ENCODE measurements at places on chromosomes 5 and 9.
A peak's percentile ranks its signal among the peaks of the same experiment; 100 is the strongest.

- DNase-seq = no peak
These were observed 172.7 kb downstream of the GADD45G start for GRCh38 chr9:89777544-89777943.

GRCh38 chr5:2006193-2006970, 123.7 kb upstream of the IRX4 start:
- no peak for DNase-seq

DNA sequence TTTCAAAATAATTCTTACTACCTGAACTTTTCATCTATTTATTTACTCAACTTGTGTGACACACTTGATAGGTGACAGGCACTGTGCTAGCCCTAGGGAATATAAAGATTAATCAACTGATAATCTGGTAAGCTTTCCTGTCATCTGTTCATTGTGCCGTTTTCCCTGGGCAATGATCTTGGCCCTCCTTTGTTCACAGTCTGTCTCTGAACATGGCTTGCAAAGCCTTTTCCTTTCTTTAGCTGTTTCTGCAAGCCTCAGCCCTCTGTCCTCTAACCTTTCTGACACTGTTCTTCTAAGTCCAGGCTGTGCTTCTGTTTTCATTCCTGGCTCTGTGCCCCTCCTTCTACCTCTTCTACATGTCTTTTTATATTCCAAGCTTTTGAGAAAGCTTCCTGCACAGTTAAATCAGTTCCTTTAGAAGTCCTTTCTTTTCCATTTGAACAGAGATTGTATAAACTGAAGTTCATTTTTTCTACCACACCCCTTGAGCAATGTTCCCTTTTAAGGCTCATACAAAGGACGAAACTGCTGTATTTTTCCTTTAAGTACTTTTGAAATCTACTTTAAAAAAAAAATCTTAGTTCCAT, 803.0 kb upstream of the ZNF608 start:
- no peak for DNase-seq

DNA sequence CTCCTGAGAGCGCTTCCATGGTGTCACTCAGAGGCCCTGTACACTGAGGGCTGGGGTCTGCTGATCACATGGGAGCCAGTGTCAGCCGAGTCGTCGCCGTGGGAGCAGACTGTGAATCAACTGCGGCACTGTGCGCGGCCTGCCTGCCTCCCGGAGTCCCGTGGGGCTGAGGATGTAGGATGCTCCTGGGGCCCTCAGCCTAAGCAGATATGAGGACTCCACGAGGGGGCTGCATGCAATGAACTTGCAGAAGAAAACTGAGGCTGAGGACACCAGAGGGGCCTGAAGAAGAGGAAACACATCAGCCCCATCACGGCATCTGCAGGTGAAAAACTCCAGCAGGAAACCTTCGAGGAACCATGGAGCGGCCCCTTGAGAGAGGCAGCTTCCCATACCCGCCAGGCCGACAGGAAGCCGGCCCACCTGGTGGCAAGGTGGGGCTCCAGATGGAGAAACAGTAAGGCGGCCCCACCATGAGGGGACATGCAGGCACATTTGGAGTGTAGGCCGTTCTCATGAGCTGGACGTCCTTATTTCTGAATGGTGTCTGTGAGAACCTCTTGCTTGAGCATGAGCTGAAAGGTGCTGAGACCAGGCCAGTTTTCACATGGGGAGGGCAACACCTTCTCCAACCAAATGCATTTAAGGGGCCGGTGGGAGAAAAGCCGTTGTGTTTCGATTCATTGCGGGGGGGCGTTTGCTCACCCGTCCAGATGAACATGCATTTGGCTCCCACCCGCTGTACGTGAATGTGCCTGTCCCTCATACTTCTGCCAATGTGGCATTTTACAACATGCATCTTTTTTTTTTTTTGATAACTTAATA, 35.2 kb upstream of the ADAMTS2 start:
- DNase-seq = no peak

GRCh38 chr5:82018462-82018861, 46.6 kb downstream of the ATG10 start:
- DNase-seq = no peak

GRCh38 chr5:145982572-145983318, 46.4 kb downstream of the SH3RF2 start:
- DNase-seq = no peak

DNA sequence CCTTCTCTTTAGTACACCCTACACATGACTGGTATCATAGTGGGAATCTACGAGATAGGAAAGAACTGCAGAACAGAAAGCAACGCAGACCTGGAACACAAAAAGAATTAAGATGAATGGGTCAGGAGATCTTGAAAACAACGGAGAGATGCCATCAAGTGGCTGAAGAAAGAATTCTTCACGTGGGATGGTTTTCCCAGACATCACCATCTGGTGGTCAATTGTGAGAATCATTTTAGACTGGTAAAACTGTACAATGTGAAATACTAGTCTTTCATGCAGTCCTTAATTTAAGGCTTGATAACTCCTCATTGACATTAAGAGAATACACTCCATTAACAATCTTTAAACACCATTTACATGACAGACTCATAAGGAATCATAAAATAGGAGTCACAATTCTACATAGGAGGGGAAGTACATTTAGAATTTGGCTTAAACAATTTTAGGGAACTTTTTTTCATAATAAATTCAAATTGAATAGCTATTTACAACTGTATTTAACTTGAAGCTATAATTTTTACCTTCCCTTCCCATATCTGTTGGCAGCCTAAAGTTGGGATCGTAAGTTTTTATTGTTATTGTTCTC, 128.4 kb upstream of the TRPM3 start:
- DNase-seq = no peak

DNA sequence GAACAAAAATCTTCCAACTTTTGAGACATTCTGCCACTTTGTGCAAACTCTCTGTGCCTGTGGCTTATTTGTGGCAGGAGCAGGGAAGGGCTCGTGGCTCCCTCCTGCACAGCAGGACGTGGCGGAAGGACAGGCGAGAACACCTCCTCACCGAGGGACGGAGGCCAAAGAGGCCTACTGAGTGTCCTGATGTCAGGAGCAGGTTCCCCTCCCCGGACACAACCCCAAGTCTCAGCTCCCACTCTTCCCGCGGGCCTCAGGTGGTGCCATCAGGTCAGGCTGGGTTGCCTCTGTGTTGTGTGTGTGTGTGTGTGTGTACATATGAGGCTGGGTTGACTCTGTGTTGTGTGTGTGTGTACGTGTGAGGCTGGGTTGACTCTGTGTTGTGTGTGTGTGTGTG, 136.8 kb upstream of the LPCAT1 start:
- no peak for DNase-seq

GRCh38 chr9:135840539-135840938, 66.8 kb downstream of the CAMSAP1 start:
- no peak for DNase-seq

- DNase-seq = no peak
These were observed 121.6 kb downstream of the WNK2 start for GRCh38 chr9:93305497-93306020.

DNA sequence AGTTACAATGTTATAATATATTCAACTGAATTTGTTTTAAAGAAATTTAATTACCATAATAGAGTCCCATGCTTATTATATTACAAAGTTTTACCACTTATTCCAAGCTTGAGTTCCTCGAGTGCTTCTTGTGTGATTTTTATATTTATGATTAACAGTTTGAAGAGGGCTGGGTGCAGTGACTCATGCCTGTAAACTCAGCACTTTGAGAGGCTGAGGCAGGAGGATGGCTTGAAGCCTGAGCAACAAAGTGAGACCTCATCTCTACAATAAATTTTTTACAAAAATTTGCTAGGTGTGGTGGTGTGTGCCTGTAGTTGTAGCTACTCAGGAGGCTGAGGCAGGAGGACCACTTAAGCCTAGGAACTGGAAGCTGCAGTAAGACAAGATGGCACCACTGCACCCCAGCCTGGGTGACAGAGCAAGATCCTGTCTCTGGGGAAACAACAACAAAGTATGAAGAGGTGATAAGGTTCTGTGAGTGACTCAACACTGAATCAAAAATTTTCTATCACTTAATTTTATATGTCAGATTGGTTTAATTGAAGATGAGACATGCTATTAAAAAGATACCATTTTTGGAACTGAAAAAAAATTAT, 9.2 kb downstream of the POC5 start:
- no peak for DNase-seq

- DNase-seq = no peak
These were observed 3.3 kb downstream of the ANKRD34B start for GRCh38 chr5:80566711-80567259.

GRCh38 chr5:43702815-43703214, 99.8 kb downstream of the NNT start:
- DNase-seq = no peak

DNA sequence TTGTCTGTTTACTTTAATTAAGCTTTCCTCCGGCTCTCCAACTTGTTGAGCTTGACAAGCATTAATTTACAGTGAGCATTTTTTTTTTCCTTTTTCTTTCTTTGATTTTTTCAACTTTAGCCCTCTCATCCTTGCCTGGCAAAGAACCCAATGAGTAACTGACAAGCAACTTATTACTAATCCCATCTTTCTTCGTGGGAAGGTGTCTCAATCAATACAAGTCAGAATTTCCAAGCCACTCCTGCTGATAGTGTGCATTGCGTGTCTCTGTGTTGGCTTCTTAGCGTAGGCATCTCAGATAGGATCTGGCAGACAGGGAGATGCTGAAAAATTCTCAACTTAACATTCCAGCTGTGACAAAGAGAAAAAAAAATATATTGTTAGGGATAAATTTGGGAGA, 527.7 kb upstream of the WWC1 start:
- no peak for DNase-seq

DNA sequence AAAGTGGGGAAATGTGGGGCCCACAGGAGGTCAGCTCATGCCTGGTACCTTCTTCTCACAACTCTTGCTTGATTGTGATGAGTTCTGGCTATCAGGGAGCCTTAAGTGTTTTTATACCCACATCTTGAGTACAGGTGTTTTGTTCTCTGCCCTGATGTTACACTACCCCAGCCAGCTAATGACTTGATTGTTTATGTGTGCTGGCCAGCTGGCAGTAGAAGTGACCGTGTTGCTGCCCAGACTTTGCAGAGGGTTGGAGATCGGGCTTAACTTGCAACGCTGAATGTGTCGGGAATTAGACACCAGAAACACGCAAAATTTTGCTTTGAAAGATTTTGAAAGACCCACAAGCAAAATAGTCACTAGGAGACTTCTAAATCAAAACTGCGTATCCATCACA, 16.9 kb upstream of the ZDHHC11B start:
- DNase-seq = no peak

GRCh38 chr5:74642543-74642863, 2.0 kb upstream of the ENC1 start:
- DNase-seq = no peak

- no peak for DNase-seq
These were observed 66.0 kb upstream of the PPARGC1B start for GRCh38 chr5:149664083-149664482.

- no peak for DNase-seq
These were observed 240.3 kb downstream of the TLE4 start for GRCh38 chr9:79812099-79812498.

DNA sequence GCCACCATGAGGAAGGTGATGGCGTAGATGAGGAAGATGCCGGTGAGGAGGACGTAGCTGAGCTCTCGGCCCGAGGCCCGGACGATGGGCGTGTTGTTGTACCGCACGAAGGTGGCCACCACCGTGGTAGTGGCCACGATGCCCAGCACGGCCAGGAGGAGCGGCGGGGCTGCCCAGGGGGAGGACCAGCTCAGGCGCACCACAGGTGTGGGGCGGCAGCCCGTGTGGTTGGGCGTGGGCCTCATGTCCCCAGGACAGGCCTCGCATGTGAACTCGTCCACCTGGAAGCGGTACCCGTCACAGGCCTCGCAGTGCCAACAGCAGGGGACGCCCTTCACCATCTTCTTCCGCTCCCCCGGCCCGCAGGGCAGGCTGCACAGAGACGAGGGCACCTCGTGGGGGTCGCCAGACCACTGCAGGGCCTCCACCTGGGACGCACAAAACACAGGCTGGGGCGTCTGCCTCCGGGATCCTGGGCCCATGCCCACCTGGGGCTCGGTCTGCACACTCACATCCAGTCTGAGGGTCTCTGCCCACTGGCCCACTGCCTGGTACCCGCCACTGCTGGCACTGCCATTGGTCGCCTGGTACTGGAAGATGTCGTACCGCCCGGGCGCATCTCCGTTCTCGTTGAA, 8.7 kb downstream of the GRM6 start:
- no peak for DNase-seq

DNA sequence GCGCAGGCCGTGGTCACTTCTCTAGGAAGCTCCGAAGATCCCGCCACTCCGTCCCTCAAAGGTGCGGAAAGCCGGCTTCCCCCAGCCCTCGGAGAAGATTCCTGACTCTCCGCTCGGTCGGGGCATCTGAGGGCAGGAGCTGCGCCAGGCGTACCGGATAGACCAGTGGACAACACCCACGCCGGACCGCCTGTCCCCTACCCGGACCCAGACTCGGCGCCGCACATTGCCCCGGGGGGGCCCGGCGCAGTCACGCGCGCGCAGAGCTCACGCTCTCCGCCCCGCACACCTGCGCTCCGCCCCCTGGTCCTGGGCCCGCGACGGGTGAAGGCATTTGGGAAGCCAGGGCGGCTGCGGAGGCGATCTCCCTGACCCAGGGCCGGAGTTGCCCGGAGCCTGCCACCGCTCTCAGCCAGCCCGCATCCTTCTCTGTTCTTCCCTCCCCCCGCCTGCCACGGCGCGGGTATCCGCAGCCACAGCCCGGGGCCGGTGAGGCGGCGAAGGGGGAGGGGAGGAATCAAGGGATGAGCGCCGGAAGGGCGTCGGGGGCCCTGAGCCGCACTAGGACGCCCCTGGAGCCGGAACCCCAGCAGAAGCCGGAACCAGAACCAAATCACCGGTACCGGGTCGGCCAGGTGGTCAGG, 448 bp downstream of the RELL2 start:
- DNase-seq = peak; percentile 43

DNA sequence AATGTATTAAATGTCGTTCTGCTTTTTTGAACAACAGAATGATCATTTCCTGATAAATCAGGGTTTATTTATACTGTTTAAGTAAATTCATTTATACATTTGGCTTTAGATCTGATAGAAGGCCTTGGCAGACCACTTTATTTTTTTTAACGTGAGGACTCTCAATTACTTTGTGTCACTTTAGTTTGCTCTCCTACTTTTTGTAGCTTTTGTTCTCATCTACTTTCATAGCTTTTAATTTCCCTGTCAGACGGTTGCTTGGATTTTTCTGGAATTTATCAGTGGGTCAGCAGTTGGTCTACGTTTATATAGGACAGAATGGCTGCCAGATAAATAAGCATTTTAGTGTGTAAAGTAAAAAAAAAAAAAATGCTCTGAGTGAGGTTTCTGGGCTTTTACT, 902.3 kb upstream of the DMAC1 start:
- DNase-seq = no peak

DNA sequence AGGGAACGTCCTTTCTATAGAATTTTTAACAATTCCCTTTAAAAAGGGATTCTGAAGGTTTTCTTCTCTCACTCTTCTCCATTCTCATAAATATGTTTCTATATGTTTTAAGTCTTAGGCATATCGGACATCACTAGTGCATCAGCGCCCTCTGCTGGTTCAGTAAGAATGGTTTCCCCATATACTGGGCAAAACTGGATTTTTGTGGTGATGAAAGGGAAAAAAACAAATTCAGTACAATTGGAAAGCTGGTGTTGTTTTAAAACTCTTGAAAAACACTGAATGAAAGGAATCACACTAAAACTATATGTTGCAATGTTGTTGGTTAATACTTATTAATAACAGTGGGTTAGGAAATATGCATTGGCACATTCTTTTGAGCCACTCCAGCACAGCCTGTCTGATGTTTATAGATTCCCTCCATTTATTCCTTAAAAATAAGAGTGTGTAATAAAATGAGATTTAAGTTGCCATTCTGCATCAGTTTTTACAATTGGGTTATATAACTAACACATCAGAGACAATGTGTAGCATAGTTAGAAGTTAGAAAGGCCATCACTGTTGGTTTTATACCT, 15.8 kb downstream of the CWC27 start:
- DNase-seq = peak; percentile 61

Measured in activated CD4-positive, alpha-beta T cell treated with anti-CD3 and anti-CD28 coated beads, Interleukin-2, amount 50 U/mL, for 4 hours (primary cell).